ENCODE measurements at places on chromosomes 2 and 18. TPM values are rescaled to one million over a fixed set of nuclear protein-coding genes. Genes with fewer than 3 reads are reported as not detected.
A peak's percentile ranks its signal among the peaks of the same experiment; 100 is the strongest.

DNA sequence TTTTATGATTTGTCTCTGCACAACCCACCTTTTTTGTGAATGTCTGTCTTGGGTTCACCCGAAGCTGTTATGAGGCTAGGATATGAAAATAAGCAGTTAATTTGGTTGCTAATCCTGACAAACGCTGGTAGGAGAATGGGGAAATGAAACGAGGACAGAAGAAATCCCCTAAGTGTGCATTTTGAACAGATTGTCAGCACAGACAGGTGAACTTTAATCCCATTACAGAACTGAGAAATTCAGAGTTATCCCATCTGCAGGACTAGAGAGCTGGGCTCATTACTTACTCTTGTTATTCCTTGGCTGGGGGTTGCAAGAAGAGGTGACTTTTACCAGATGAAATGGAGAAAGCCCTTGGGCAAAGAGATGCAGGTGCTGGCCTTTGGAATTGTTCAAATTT lies 123.3 kb upstream of the NYAP2 start:
- no peaks in the 10 kb centered on the region for H3K27me3 ChIP-seq
- no peak overlapping the region for H3K4me3 ChIP-seq
- H3K4me1 ChIP-seq: no peaks in the 10 kb centered on the region
- H3K27ac ChIP-seq: no peak overlapping the region
- no peak for DNase-seq

DNA sequence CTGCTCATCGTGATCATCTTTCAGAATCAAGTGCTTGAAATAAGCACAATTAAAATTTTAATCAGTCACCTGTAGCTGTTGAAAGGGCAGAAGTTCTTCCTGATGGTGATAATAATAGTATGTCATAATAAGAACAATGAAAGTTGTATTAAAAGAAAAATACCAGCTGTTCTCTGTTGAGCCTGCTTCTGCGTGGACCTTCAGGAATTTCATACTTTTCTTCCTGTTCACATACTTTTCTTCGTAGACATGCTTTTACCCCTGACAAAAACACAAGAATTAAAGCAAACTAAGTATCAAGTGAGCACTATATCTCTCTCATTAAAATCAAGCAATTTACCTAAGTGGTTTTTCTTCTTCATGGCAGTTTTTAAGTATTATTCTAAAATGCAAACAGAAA lies 79.2 kb downstream of the BARD1 start:
- peaks cover 33% of the 10 kb centered on the region for H3K36me3 ChIP-seq
- H3K27me3 ChIP-seq: no peaks in the 10 kb centered on the region

The PSMG2 gene
- 107 TPM for total RNA-seq

The MBP gene
- 36.6 TPM for total RNA-seq

DNA sequence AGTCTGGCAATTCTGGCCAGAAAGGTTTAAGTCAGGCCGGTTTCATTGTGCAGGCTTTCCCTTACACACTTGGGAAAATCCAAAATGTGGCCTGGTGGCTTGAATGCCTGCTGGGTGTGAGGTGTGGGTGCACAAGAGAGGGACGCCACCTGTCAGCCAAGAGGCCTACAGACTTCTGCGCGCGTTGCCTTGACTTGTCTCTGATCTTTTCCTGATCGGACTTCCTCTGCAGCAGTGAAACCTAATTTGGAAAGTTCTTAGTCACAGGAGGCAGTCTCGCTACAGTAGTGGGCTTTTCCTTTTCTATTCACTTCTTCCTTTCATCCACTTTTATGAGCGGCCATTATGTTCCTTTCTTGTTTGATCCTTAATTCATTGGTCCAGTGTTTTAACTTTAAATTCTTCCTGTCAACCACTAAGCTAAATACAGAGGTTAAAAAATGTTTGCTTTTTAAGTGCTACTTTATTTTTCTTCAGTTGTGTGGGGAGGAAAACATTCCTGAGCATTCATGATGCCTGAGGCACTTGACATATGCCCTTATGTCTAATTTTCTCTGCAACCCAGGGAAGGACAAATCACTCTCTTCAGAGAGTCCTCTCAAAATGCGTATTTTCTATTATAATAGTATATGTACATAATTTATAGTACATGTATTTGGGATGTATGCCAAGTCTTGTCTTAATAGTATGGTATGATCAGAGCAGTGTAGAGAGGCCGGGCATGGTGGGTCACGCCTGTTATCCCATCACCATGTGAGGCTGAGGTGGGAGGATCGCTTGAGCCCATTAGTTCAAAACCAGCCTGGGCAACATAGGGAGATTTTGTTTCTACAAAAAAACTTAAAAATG lies 128.9 kb downstream of the WDSUB1 start:
- H3K36me3 ChIP-seq: no peaks in the 10 kb centered on the region
- no peak overlapping the region for H3K4me3 ChIP-seq
- H3K27me3 ChIP-seq: no peaks in the 10 kb centered on the region
- no peak overlapping the region for H3K27ac ChIP-seq
- peak; percentile 64 for DNase-seq
- H3K4me1 ChIP-seq: peaks cover 27% of the 10 kb centered on the region

DNA sequence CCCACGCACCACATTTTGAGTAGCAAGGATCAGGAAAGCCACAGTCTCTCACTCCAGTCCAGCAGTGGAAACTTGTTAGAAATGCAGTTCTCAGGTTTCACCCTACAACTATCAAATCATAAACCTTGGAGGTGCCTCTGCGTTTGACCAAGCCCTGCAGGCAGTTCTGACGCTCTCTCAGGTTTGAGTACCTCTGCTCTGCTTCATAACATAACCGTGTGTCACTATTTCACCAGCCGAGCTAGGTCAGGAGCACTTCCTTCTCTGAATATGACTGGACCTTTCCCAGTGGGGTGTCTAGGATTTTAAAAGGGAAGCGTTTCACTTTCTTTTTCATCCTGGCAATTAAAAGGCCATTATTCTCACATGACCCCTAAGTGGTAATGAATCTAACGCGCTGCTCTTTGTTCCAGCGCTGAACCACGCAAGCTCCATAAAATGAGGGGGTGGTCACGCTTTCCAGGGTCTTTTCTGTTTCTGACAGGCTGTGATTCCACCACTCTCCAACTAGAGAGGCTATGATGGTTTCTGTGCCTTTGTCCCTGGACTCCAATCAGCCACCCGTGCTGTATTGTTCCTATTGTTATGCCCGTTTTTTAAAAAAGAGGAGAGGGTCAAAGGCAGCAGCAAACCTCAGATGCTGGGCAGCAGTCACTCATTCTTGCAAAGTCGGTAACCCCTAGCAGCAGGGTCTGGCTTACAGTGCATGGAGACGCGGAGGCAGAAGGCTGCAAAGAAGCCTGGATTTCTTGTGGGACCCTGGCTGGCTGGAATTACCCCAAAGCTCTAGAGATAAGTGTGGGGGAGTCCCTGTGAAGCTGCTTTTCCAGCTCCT lies 75.2 kb upstream of the CTNNA2 start:
- H3K4me1 ChIP-seq: no peaks in the 10 kb centered on the region
- no peak overlapping the region for H3K4me3 ChIP-seq
- no peaks in the 10 kb centered on the region for H3K36me3 ChIP-seq
- no peak for DNase-seq
- H3K27me3 ChIP-seq: no peaks in the 10 kb centered on the region

DNA sequence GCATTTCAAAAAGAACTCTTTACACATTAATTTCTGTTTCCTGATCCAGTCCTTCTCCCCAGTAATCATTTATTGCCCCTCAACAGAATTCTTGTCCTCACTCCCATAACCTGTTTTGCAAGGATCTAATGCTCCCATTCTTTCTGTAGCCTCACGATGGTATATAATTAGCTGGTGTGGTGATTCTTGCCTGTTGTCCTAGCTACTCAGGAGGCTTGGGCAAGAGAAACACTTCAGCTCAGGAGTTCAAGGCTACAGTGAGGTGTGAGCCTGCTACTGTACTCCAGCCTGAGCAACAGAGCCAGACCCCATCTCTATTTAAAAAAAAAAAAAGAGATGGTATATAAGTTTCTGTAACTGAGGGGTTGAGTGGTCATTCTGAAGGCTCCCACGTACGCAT lies 7.7 kb upstream of the TRAPPC8 start:
- H3K36me3 ChIP-seq: no peaks in the 10 kb centered on the region
- DNase-seq: no peak
- H3K4me3 ChIP-seq: no peak overlapping the region
- H3K27ac ChIP-seq: no peak overlapping the region
- no peaks in the 10 kb centered on the region for H3K4me1 ChIP-seq

DNA sequence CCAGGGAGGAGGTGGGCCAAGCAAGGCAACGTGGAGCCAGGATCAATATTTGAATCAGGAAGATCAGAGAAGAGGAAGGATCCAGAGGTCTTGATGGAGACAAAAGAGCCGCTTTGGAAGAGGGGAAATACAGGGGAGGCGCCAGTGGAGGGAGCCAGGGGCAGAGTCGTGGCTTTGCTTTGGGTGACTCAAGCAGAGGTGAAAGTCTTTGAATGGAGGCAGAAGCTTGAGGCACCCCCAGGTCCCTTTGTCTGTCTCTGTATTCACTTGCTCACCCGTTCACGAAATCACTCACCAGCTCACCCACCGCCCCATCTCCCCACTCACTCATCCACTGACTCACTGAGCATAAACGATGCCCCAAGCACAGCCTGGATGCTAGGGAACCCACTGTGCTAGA lies 134.1 kb downstream of the ACOXL start:
- no peak overlapping the region for H3K4me3 ChIP-seq
- H3K36me3 ChIP-seq: no peaks in the 10 kb centered on the region
- peaks cover 47% of the 10 kb centered on the region for H3K27me3 ChIP-seq
- DNase-seq: peak; percentile 71

- peak; percentile 52 for DNase-seq
- peaks cover 23% of the 10 kb centered on the region for H3K27me3 ChIP-seq
- H3K4me1 ChIP-seq: peaks cover 4% of the 10 kb centered on the region
- H3K27ac ChIP-seq: no peak overlapping the region
- H3K4me3 ChIP-seq: no peak overlapping the region
These were observed 82.0 kb upstream of the SLC66A3 start for GRCh38 chr2:11073251-11073650.

The SCG2 gene
- total RNA-seq: not detected

GRCh38 chr2:181778621-181779201 lies 98.4 kb upstream of the NEUROD1 start:
- no peak overlapping the region for H3K27ac ChIP-seq
- H3K27me3 ChIP-seq: peaks cover 3% of the 10 kb centered on the region

The FAM237A gene
- not detected for total RNA-seq

The AOX1 gene
- total RNA-seq: 0.79 TPM

DNA sequence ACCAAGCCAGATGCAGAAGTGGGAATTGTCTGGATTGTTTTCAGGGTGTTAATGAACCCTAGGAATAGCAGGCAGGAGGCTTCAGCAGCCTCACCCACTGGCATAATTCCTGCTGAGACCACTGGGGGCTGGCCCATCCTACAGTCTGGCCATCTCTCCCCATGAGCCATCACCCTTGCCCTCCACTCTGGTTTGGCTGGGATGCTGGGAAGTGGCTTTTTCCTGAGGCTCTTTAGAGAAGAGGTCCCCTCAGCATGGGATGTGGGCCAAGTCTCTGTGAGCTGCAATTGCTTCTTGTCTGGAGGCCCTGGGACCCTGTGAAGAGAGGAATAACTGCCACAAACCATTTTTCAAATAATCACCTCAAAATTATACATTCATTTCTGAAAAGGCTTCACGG lies 4.0 kb downstream of the TCF7L1 start:
- H3K27me3 ChIP-seq: peaks cover 54% of the 10 kb centered on the region
- H3K4me3 ChIP-seq: no peak overlapping the region
- H3K27ac ChIP-seq: no peak overlapping the region
- no peak for DNase-seq
- no peaks in the 10 kb centered on the region for H3K36me3 ChIP-seq

- peaks cover 6% of the 10 kb centered on the region for H3K27me3 ChIP-seq
- DNase-seq: no peak
- no peaks in the 10 kb centered on the region for H3K4me1 ChIP-seq
- no peak overlapping the region for H3K27ac ChIP-seq
- H3K4me3 ChIP-seq: no peak overlapping the region
These were observed 129.2 kb downstream of the MEP1B start for GRCh38 chr18:32319084-32319483.

The R3HDM1 gene
- 61.9 TPM for total RNA-seq

DNA sequence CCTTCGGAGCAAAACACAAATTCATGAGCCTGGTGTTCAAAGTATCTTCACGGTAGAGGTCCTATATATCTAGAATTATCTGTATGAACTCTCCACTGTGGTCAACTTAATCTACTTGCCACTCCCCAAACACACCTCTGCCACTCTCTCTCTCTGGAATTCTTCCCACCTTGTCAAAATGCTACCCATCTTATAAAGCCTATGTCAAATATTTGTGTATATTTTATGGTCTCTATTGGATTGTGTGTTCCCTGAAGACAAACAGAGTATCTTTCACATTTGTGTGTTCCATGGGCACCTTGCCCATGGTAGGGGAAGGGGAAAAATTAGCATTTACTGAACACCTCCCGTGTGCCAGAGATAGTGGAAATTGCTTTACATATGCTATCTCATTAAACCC lies 83.2 kb upstream of the ATL2 start:
- DNase-seq: no peak
- H3K36me3 ChIP-seq: no peaks in the 10 kb centered on the region
- H3K27ac ChIP-seq: no peak overlapping the region
- no peak overlapping the region for H3K4me3 ChIP-seq
- peaks cover 9% of the 10 kb centered on the region for H3K4me1 ChIP-seq

DNA sequence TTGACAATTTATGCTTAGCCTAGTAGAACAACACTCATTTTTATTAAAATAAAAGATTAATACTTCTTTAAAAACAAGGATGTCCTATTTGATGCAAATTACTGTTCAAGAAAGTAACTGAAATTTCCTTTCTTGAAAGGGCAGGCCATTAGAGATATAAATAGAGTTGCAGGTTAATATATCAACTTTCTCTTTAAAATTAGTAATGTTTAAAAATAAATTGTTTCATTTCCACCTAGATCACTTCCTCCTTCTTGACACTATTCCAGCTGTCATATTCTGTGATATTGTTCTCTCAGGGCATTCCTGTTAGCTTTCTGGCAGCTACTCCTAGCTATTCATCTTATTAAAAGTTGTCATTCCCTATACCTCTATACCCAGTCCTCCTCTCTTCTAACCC lies 357.9 kb upstream of the NRP2 start:
- no peak overlapping the region for H3K27ac ChIP-seq
- H3K36me3 ChIP-seq: no peaks in the 10 kb centered on the region
- DNase-seq: no peak
- H3K4me3 ChIP-seq: no peak overlapping the region
- no peaks in the 10 kb centered on the region for H3K27me3 ChIP-seq

The PCARE gene
- total RNA-seq: not detected

- peaks cover 3% of the 10 kb centered on the region for H3K27me3 ChIP-seq
- H3K36me3 ChIP-seq: no peaks in the 10 kb centered on the region
- no peaks in the 10 kb centered on the region for H3K4me1 ChIP-seq
These were observed 42.6 kb upstream of the ROCK2 start for GRCh38 chr2:11387100-11387390.

- H3K27ac ChIP-seq: no peak overlapping the region
- no peak for DNase-seq
- no peak overlapping the region for H3K4me3 ChIP-seq
- H3K36me3 ChIP-seq: no peaks in the 10 kb centered on the region
- peaks cover 39% of the 10 kb centered on the region for H3K4me1 ChIP-seq
These were observed 2.8 kb upstream of the LCLAT1 start for GRCh38 chr2:30444273-30444672.

Data from activated naive CD4-positive, alpha-beta T cell treated with anti-CD3 and anti-CD28 coated beads for 36 hours (primary cell).